RPMI8226 (cell line): ENCODE measurements at places on chromosomes 6 and 20.

DNA sequence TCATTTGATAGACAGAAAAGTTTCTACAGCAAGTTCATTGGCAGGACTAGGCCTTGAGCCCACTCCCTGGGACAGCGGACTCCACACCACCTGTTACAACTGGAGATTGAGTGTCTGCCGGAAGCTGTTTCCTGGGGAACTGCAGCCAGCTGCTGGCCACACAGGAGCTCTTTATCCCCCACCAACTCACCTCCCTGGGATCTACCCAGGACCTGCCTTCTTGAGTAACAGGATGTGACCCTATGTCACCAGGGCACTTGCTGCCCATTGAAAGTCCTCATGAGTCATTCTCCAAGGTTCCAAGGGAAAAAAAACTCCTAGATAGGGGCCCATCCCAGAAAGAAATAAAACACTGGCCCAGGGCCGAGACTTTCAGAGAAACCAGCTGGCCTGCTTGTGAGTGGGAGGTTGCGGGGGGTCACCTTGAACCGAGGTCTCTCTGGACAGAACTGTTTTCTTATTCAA is 37.4 kb upstream of the SLC9A8 start:
- DNase-seq, result no peak

DNA sequence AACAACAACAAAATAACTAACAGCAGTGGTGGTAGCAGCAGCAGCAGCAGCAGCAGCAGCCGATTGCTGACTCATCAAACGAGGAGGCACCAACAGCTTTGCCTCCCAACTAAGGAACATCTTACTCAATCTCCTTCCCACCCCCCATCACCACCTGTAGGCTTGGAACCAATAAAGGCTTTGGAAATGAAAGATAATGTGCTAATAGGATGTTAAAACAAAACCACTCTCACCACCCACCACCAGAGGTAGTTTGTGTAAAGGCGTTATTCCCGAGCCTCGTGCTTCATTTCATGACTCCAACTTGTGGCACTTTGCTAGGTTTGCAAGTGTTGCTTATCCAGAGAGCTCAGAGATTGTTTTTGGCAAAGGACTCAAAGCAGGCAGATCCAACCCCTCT is 346.5 kb downstream of the CD83 start:
- peak; percentile 65 for DNase-seq

GRCh38 chr20:63153254-63154221 is 62.4 kb downstream of the YTHDF1 start:
- DNase-seq, result no peak

GRCh38 chr20:38585404-38586180 is 4.6 kb downstream of the ADIG start:
- no peak for DNase-seq
